ENCODE measurements at places on chromosomes 7 and 10.

GRCh38 chr10:116664631-116665030 is 43.9 kb downstream of the PNLIPRP2 start:
- DNase-seq = no peak

DNA sequence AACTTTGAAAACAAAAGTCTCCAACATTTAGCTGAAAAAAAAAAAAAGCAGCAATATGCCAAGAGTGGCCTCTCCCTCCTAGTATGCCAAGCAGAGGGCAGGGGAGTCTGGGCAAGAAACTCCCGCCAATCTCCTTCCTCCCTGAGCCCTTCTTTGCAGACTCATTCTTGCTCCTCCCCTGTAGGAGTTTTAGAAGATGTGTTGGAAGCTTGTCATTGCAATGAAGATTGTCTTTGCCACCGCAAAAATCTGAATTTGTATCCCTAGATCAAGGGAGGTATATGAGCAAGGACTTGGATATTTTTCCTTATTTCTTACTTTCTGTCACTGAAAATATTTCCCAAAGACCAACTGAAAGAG is 2.6 kb upstream of the TNS3 start:
- no peak for DNase-seq

DNA sequence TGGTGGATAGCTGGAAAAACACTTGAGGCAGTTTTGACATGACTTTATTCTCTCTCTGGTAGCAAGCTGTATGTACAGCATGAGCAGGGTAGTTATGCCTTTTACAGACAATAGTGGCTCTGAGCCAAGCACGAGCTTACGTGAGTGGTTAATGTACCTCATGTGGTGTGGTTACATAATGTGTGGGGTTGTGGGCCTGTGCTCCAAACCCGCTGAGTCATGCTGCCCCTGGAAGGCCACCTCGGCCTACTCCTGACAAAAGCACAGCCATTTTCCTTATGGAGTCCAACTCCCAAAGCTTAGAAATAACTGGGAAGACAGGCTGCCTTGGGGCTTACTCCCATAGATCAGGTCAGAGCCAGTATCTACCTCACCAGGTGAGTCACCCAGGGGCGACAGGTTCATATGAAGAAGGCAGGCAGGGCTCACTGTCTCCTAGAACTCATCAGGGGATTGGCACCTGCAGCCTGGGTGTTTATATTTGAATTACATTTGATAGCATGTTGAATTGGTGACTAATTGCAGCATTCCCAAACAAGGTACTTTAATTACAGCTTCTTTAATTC is 404.5 kb downstream of the ADRA2A start:
- DNase-seq = no peak

DNA sequence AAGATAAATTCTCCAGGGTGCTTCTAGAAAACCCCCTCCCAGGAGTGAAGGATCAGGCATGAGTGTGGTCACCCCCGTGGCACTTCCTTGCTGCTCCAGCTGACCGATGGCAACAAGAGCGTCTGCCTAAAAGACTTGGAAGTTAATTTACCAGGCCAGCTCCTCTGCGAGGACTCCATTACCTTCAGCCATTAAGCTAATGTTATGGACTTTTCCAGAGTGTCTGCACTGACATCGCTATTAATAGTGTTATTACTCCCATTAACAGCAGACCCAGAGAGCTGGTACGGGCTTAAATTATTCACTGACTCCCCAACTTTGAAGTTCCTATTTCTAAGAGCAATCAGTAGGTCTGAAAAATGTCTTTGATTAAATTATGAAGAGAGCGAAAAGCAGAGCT is 345.8 kb downstream of the PLXNA4 start:
- DNase-seq = no peak

DNA sequence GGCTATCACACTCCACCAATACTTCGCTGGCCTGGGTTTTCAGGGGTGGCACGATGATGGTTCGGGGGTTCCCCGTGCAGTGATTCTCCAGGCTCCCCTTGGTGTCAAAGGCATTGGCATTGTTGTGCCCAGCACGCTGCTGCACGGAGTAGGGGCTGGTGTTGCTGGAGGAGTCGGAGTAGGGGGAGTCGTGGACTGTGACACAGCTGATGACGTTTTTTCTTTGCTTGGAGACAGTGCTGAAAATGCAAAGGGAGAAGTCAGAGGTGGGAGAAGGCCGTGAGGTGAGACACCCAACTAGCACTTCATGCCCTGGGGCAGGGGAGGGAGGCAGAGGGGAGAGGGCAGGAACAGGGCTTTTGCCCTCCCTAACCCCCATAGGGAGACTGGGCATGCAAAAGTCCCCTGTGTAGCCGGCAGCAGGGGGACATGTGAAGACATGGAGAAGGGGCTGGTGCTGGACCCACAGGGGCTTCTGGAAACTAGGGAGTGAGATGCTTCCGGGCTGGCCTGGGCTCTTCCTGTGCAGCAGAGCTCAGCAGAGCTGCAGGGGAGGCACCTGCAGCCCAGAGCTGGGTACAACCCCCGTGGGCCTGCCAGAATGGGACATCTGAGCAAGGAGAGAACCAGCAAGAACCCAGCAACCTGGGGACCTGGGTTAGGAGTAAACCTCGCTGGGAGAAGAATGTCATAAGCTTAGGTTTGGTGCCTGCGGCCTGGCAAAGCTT is 60.5 kb downstream of the CLEC2L start:
- no peak for DNase-seq

Measured in NCI-H345 (cell line).